NCI-H1092 treated with DMSO at 0.1 percent for 48 hours (cell line): ENCODE measurements at places on chromosomes 5 and 9.

GRCh38 chr9:134930398-134930797, 12.7 kb upstream of the FCN1 start:
- no peak for DNase-seq

- peak; percentile 23 for DNase-seq
These were observed 50.1 kb upstream of the CD180 start for GRCh38 chr5:67246546-67247268.

DNA sequence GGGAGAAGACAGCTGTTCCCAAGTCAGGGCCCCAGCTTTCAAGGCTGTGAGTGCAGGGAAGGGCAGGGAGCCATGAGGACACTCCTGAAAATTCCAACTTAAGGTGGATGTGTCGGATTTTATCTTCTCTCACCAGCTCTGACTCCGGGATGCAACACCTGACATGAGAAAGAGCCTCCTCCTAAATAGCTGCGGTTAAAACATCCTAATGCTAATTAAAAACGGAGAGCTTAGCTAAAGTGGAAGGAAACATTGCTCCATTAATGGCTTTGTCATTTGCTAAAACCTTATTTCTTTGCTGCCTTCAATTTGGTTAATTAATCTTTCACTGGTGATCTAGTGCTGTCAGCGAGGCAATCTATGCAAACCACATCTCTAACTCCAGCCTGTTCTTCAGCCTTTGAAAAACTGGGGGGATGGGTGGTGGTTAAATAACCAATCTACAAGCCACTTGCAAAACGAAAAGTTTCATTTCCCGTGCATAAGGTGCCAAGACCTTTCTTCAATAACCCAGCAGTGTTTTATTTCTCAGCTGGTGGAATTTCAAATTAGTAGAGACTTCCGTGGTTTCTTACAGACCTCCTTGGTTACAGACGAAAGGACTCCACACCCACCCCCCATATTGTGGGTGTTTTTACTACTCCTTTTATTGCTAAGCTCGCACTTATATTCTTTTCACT, 379.6 kb downstream of the MLLT3 start:
- no peak for DNase-seq

- no peak for DNase-seq
These were observed 125.5 kb downstream of the ENC1 start for GRCh38 chr5:74514888-74515551.

DNA sequence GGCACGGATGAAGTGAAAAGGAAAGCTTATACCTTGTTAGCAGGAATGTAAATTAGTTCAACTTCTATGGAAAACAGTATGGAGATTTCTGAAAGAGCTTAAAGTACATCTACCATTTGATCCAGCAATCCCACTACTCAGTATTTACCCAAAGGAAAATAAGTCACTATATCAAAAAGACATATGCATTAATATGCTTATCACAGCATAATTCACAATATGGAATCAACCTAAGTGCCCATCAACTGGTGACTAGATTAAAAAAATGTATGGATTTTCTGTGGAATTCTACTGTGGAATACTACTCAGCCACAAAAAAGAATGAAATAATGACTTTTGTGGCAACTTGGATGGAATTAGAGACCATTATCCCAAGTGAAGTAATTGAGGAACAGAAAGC, 279.6 kb downstream of the GABRB2 start:
- DNase-seq = no peak

GRCh38 chr5:94632024-94632423, 13.6 kb downstream of the SLF1 start:
- no peak for DNase-seq

- DNase-seq = no peak
These were observed 6.3 kb upstream of the IL3 start for GRCh38 chr5:132054031-132054696.

GRCh38 chr5:68002836-68003235, 212.7 kb upstream of the PIK3R1 start:
- no peak for DNase-seq

- no peak for DNase-seq
These were observed 277.1 kb downstream of the NR3C1 start for GRCh38 chr5:143126174-143127019.

DNA sequence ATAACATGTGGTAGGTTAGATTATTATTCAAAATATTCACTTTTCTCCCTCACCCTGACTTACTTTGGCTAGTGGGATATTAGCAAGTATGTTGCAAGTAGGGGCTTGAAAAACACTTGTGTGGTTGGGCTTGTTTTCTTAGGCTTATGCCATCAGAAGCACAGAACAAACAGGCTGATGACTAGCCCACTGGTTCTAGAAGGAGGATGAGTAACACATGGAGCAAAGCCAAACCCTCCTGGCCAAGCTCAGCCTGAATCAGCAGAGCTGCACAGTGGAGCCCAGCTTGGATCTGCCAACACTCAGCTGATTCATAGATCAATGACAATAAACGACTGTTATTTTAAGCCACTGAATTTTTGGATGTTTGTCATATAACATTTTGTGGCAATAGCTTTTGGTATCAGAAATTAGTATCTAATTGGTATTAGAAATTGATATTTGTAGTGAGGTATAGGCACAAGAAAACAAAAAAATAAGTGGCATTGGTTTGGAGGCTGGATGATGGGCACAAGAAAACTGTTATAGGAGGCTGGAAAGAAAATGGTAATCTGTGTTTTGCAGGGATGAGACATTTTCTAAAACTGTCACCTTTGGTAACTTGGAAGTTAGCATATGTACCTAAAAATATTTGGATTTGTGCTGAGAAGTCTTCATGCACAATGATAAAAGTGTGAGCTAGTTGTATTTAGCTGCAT, 46.1 kb upstream of the ZBED3 start:
- peak; percentile 3 for DNase-seq

DNA sequence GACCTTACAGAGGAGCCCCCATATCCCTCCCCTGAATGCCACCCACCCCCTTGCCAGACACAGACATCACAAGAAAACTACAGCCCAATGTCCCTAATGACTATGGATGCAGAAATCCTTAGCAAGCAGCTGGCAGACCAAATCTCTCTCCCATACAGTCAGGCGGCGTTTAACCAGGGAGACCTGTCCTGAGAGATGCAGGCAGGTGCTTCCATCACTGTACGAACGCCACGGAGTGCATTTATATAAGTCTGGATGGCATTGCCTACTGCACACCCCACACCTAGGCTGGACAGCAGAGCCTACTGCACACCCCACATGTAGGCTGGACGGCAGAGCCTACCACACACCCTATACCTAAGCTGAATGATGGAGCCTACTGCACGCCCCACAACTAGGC, 34.4 kb upstream of the SARDH start:
- DNase-seq = no peak

DNA sequence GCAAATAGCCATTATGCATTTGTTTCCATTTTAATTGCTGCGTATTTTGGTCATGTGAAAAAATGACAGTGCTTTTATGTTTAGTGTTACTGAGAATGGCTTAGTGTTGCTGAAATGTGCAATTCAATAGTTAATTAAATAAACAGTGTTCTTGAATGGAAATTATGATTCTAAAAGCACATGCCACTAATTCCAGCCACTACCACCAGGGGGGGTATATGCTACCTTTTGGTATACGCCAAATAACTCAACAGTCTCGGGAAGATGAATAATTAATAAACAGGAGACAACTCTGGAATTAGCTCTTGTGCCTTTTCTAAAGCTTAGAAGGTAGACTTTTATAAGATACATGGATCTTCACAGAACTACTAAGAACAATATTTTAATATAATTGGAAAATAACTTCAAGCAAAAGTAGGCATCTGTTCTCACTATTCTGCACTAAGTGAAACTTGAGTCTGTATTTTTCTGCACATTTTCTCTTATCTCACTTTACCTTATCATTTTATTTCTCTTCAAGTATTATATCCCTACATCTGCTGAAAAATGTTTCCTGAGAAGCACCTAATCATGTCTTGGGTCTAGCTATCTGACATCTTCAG, 83.5 kb upstream of the MINAR2 start:
- no peak for DNase-seq

GRCh38 chr5:112012104-112012503, 255.1 kb upstream of the NREP start:
- no peak for DNase-seq

DNA sequence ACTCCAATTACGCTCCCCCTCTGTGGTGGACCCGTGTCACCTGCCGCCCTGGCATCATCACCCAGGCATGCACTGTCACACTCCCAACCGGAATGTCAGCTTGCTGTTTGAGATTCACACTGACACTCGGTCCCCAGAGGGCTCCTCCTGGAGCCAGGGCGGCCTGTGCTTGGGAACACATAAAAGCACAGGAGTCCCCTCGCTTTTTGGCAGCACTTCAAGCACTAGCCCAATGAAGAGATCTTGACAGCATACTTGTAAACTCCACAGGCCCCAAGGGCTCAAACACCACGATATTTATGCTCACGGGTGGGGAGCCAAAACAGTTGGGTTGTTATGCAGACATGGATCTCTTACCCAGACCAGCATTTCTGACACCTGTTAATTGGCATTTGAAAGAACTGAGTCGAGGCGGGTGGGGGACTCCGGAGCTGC, 90.8 kb upstream of the EGFLAM start:
- no peak for DNase-seq
